ENCODE measurements at places on chromosomes 7 and 10.

GRCh38 chr7:131795400-131795799 is 239.0 kb upstream of the PODXL start:
- no peak for DNase-seq

DNA sequence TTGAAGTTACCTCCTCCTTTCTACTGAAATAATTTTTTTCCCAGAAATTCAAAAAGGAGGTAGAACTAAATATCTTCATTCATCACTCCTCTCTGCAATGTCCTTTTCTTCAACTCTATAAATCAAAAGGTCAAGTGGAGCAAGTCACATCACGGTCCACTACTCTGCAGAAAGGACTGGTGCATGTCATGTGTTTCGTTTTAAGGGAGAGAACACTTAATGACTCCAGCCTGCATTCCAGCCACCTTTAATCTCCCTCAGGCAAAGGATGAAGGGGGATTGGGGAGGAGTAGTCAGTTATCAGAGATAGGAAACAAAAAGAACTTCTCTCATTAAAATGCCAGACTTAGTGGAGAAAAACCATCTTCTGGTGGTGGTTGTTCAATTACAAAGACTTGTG is 78.9 kb downstream of the ANK3 start:
- DNase-seq: no peak

- no peak for DNase-seq
Observed at GRCh38 chr10:35011771-35012191, 78.4 kb downstream of the CUL2 start.

GRCh38 chr7:21023841-21024484 is 237.3 kb upstream of the SP8 start:
- no peak for DNase-seq

DNA sequence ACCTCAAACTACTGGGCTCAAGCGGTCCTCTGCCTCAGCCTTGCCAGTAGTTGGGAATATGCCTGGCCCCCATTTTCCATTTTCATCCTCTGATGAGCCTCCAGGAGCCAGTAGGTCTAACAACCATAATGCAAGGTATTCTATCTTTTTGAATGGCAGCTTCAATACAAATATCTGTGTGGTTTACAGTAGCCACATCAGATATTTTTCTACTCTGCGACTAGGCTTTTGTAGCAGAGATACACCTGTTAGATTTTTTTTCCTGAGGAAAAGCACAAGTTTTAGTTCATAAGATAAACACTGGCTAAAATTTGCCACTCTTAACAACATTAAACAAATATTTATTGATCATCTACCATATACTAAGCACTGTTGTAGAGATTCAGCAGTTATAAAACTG is 3.9 kb upstream of the GLCCI1 start:
- DNase-seq: no peak

GRCh38 chr10:100479037-100479436 is 16.2 kb downstream of the WNT8B start:
- DNase-seq: no peak

DNA sequence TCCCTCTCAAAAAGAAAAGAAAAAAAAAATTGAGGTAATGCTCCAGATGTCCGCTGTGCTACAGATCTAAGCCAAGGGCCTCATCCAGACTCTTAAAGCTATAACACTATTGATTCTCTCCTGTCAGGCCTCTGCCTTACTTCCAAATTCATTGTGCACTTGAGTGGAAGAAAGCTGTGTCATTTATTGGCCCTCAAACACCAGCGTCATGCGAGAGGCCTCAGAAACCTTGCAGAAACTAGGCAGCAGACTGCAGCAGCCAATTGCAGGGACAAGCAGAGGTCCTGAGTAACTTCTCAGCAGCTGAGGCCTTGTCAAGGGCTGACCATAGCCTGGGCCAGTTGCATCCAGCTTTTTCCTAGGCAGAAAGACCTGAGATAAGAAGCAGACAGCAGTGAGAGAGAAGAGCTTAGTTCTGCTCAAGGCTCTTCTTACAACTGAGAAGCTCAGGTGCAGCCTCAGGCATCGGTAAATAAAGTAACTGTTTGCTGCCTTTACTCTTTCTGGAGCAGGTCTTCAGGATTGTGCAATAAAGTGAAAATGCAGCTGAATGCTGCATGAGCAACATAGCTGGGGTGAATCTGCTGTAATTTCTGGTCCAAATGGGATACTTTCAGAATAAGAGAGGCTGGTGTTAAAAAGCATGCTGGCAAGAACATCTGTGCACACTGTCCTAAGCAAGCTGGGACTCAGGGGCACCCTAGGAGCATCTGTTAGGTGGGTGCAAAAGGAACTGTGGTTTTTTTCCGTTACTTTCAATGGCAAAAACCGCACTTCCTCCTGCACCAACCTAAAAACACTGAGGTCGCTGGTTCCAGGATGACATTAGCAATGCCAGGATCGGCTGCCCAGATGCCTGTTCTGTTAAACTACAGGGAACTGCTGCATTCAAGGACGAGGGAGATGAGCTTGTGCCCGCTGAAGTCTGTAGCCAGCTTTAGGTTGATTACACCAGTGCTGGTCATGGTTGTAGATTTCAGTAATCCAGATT is 181.8 kb upstream of the PFKP start:
- peak; percentile 65 for DNase-seq

DNA sequence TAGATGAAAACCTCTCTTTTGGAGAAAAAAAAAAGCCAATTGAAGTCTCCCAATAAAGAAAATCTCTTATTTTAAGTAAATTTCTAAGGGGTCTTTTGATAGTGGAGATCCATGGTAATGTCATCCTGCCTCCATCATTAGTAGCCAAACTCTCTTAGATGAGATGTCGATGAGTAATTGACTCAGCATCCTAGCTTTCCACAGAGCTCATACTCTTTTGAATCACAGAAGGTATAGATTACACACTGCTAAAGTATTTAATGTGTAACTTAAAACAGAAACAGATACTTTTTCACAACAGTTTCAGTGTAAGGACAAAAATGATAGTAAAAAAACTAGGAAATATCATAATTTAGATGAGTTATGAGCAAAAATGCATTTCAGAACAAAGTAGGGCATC is 19.4 kb downstream of the MAGI2 start:
- DNase-seq: no peak

DNA sequence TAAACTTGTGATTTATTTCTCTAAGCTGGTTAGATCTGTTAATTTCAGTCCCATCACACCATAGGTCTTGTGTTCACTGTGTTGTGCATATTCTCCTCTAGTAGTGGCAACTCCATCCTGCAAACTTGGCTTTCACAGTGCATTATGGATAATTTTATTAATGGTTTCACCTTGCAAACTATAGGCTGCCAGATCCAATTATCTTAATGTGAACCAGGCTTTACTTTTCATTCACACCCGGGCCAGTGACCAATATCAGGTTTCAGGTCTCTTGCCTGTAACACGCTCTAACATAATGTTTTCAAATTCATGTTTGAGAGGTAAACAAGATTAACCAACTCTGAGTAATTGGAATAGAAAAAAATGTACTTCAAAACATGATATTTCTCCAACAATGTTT is 1293.0 kb downstream of the REEP3 start:
- no peak for DNase-seq

DNA sequence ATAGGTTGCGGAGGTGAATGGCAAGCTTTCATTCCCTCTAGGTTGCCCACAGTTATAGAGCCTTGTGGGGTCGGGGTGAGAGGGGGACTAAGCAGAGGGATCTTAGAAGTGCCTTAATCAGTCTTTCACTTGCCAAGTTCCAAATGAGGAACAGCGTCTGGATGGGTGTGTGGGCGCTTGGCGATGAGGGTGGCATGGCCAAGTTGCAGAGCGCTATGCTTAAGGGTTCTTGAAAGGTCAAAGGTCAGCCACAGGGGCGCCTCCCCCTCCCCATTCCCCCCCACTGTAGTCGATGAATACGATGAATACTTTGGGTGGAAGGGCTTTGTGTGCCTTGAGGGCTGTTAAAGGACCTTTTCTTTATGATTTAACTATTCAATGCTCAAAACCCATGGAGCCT is 185.0 kb downstream of the TCF7L2 start:
- DNase-seq: no peak

- DNase-seq: no peak
Observed at GRCh38 chr7:46897381-46897780, 684.5 kb downstream of the TNS3 start.

GRCh38 chr7:21771906-21772610 is 173.6 kb downstream of the CDCA7L start:
- no peak for DNase-seq

GRCh38 chr7:133458688-133459087 is 205.8 kb downstream of the EXOC4 start:
- no peak for DNase-seq

DNA sequence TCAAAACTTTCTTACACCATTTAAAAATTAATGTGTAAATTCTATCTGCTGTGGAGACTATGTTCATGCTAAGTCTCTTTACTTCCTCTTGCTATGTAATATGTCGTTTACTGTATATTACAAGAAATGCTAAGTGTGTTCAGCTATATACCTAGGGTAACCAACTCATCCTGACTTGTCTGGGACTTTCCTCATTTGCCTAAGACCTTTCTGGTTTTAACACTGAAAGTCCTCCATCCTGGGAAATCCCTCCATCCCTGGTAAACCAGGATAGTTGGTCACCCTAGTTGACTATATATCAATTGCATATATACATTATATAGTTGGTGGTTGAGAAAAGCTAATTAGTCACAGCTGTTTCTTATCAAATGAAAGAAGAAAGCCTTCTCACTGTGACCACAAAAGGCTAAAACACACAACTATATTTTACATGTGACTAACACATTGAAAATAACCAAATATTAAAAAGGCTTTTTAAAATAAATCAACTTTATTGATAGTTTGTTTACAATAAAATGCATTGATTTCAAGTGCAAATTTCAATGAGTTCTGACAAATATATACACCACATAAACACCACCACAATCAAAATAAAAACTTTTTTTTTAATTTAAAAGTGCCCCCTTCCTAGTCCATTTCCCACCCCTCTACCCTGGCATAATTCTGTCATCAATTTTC is 167.7 kb upstream of the INHBA start:
- no peak for DNase-seq

- no peak for DNase-seq
Observed at GRCh38 chr7:125195156-125195555, 265.5 kb upstream of the POT1 start.

GRCh38 chr7:157521061-157521731 is 184.4 kb downstream of the DNAJB6 start:
- DNase-seq: no peak

- DNase-seq: no peak
Observed at GRCh38 chr10:71486484-71487114, 89.9 kb downstream of the CDH23 start.

- no peak for DNase-seq
Observed at GRCh38 chr10:16518822-16519221, 2.9 kb downstream of the C1QL3 start.
